HFFc6 (cell line): ENCODE measurements at places on chromosomes 2 and 18.

- no peak overlapping the region for H3K4me3 ChIP-seq
- no peak for DNase-seq
- no peak overlapping the region for H3K27ac ChIP-seq
- H3K27me3 ChIP-seq, result peaks cover 2% of the 10 kb centered on the region; the same call in 1 of the 2 replicates
- H3K4me1 ChIP-seq, result peaks cover 31% of the 10 kb centered on the region
Observed at GRCh38 chr2:192127434-192127833, 67.3 kb downstream of the TMEFF2 start.

GRCh38 chr2:203669820-203670219 is 36.6 kb upstream of the CD28 start:
- no peak overlapping the region; the same call in 1 of the 2 replicates for H3K27ac ChIP-seq
- H3K4me1 ChIP-seq, result peaks cover 25% of the 10 kb centered on the region
- H3K4me3 ChIP-seq, result no peak overlapping the region
- DNase-seq, result peak; percentile 23
- H3K36me3 ChIP-seq, result peaks cover 6% of the 10 kb centered on the region

DNA sequence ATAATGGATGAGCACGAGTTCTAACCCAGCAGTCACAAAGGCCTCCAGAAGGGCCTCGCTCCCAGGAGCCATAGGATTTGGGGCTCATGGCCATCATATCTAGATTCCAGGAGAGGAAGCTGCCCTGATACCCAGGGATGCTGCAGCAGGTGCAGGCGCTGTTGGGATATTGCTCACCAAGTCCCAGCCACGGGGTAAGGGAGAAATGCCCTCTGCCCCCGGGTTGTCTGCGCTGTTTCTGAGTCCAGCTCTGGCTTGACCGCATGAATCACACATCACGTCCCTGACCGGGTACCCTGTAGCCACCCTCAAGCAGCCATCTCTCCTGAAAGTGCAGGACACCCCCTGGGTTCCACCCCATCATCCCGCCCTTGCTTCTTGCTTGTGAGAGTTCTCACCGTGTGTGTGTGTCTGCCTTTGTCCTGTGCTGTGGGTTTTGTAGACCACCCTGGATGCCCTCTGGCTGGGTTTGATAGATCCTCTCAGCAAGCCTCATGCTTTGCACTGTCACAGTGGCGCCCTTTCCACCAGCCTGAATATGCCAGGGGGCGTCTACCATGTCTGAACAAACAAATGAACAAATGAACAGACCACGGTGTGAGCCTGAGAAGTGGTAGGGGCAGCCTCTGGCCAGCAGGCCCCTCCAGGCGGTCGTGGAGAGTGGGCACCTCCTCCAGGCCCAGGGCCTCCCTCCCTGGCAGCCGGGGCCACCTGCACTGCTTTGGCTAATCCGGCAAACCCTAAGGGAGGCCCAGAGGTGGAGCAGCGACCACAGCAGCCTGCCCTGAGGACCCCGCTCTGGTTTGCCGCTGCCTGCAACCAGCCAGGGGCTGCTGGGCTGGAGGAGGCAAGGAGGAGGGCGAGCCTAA is 32.1 kb downstream of the ADRA2B start:
- peaks cover 25% of the 10 kb centered on the region for H3K27me3 ChIP-seq
- no peak for DNase-seq
- H3K36me3 ChIP-seq, result no peaks in the 10 kb centered on the region
- H3K27ac ChIP-seq, result no peak overlapping the region
- H3K4me1 ChIP-seq, result peaks cover 6% of the 10 kb centered on the region; the same call in 1 of the 2 replicates
- H3K4me3 ChIP-seq, result no peak overlapping the region

DNA sequence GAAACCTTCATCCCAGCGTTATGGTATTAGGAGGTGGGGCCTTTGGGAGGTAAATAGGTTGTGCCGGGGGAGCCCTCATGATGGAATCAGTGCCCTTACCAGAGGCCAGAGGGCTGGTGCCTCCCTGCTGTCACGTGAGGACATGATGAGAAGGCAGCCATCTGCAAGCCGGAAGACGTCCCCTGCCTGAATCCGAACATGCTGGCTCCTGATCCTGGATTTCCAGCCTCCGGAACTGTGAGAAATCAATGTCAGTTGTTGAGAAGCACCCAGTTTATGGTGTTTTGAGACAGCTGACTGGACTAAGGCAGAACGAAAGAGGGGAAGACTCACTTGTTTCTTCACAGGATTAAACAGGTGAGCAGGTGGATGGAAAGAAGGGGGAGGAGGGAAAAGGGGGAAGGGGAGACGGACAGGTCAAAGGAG is 13.0 kb upstream of the KLF11 start:
- no peak overlapping the region for H3K4me3 ChIP-seq
- no peak for DNase-seq
- H3K27ac ChIP-seq, result no peak overlapping the region

GRCh38 chr2:181457741-181458425 is 697 bp downstream of the ITGA4 start:
- H3K36me3 ChIP-seq, result no peaks in the 10 kb centered on the region
- peak overlapping the region; percentile 90 for H3K4me3 ChIP-seq
- H3K27ac ChIP-seq, result peak overlapping the region; percentile 82
- DNase-seq, result peak; percentile 34
- H3K4me1 ChIP-seq, result peaks cover 49% of the 10 kb centered on the region

- DNase-seq, result no peak
- peaks cover 31% of the 10 kb centered on the region for H3K4me1 ChIP-seq
- H3K27ac ChIP-seq, result no peak overlapping the region
- no peaks in the 10 kb centered on the region for H3K27me3 ChIP-seq
- H3K4me3 ChIP-seq, result no peak overlapping the region
- 0 out of 2 replicates have a peak, but pooled peaks cover 6% of the 10 kb centered on the region for H3K36me3 ChIP-seq
Observed at GRCh38 chr2:226702376-226702775, 97.2 kb downstream of the IRS1 start.

DNA sequence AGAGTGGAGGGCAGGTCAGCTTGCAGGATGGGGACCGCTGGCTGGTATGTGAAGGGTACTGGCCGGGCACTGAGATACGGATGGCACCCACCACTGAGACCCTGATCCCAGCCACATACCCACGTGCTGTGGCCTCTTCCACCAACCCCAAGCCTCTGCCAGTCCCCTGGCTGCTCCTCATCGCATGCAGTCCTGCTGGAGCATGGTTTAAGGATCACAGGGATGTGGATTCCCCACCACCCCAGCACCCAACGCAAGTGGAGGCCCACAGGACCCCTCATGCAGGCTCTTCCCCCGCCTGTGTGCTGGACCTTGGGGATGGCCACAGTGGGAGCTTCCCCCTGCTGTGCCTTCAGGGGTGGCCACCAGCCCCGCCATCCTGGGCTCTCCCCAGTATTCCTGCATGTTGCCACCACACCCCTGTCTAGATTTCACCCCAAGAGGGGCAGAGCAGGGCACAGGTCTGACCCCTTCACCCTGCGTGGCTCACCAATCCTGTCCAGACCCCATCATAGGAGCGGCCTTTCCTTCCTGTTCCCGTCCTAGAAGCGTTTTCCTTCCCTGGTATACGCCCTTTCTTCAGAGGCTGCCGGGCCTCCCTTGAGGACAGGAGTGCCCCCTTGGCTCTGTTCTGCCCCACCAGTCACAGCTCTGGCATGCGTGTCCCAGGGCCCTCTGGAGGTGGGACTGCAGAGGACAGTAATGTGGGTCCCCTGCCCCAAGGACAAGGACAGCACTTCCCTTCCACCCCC is 18.3 kb downstream of the MLPH start:
- H3K4me1 ChIP-seq, result peaks cover 75% of the 10 kb centered on the region
- H3K27ac ChIP-seq, result peak overlapping the region; percentile 67
- no peak for DNase-seq

DNA sequence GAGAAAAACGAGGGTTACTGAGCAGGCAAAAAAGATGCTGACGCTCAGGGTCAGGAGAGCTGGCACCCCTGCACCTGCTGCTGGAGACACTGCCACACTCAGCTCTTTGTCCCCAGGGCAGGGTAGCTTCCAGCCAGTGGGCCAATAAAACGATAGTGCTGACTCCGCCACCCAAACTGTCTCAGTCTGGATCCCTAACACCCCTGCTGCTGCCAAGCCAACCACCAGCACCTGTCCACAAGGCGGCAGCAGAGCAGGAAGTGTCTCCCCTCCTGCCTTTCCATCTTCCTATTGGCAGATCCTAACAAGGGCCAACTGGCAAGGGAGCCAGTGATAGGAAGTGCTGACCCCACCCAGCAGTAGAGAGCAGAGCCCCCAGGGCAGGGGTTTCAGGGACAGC is 531.5 kb upstream of the SALL3 start:
- H3K36me3 ChIP-seq, result peaks cover 5% of the 10 kb centered on the region; the same call in 1 of the 2 replicates
- H3K27me3 ChIP-seq, result no peaks in the 10 kb centered on the region
- no peak overlapping the region for H3K27ac ChIP-seq
- no peak overlapping the region for H3K4me3 ChIP-seq

DNA sequence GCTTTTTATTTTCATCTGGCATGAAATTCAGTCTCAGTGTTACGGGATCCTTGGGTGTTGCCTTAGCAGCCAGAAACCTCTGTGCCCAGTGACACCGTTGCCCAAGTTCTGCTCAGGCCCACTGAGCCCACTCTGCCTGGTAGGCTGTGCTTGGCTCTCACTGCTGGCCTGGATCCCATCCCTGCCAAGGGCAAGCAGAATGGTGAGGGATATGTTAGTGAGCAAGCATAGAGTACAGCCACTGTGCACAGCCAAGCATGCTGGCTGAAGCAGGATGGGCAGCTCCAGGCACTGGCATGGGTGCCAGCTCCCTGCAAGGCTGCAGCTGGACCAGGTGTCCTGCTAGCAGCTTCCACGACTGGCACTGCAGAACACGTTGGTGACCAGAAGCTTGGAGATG is 194.7 kb upstream of the TFPI start:
- H3K4me1 ChIP-seq, result 0 out of 2 replicates have a peak, but pooled peaks cover 6% of the 10 kb centered on the region
- DNase-seq, result no peak
- H3K27me3 ChIP-seq, result no peaks in the 10 kb centered on the region

DNA sequence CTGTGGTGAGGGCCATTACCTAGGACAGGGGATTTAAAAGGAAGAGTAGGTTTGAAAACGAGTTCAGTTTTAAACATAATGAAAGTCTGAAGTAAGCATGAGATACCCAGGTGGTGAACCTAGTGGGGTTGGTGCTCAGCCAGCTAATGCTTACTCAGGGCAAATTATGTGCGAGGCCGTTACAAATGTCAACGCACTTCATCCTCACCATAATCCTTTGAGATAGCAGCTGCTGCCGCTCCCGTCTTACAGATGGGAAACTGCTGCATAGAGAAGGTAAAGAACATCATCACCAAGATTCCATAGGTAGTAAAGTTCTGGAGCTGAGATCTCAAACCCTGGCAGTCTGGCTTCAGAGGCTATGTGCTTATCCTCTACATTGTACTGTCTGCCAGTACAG is 209.0 kb downstream of the DYM start:
- no peak overlapping the region for H3K27ac ChIP-seq
- DNase-seq, result no peak
- peaks cover 40% of the 10 kb centered on the region for H3K4me1 ChIP-seq
- H3K36me3 ChIP-seq, result peaks cover 14% of the 10 kb centered on the region
- H3K27me3 ChIP-seq, result no peaks in the 10 kb centered on the region; the same call in 1 of the 2 replicates

GRCh38 chr2:189628817-189629530 is 32.3 kb upstream of the ASNSD1 start:
- peaks cover 9% of the 10 kb centered on the region for H3K27me3 ChIP-seq

- peak; percentile 39 for DNase-seq
- peaks cover 82% of the 10 kb centered on the region for H3K4me1 ChIP-seq
- peak overlapping the region; percentile 79 for H3K27ac ChIP-seq
- peaks cover 5% of the 10 kb centered on the region; the same call in 1 of the 2 replicates for H3K36me3 ChIP-seq
- H3K4me3 ChIP-seq, result peak overlapping the region; percentile 87
Observed at GRCh38 chr18:58669731-58670378, 1.4 kb upstream of the MALT1 start.

DNA sequence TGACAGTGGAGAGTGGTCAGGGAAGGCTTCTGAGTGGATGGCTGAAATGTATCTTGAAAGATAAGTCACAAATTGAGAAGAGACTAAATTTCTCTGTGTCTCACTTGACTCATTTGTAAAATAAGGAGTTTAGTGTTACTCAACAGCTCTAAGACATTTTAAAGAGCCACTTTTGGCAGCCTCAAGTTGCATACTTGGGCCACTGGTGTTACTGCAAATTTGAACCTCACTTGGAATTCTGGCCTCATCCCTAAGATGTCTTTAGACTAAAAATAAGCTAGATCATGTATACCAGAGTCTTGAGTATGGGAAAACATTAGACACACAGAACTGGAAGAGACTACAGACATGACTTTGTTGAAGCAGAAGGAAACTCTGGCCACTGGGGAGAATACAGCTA is 4.5 kb upstream of the MTLN start:
- H3K27ac ChIP-seq, result no peak overlapping the region
- no peak overlapping the region for H3K4me3 ChIP-seq
- H3K4me1 ChIP-seq, result peaks cover 18% of the 10 kb centered on the region
- no peak for DNase-seq
- H3K36me3 ChIP-seq, result peaks cover under 1% of the 10 kb centered on the region; the same call in 1 of the 2 replicates

- H3K27ac ChIP-seq, result no peak overlapping the region
- H3K4me3 ChIP-seq, result no peak overlapping the region
- DNase-seq, result peak; percentile 46
- no peaks in the 10 kb centered on the region; the same call in 1 of the 2 replicates for H3K4me1 ChIP-seq
- no peaks in the 10 kb centered on the region; the same call in none of the 2 replicates for H3K27me3 ChIP-seq
Observed at GRCh38 chr2:19312949-19313348, 45.5 kb downstream of the OSR1 start.

DNA sequence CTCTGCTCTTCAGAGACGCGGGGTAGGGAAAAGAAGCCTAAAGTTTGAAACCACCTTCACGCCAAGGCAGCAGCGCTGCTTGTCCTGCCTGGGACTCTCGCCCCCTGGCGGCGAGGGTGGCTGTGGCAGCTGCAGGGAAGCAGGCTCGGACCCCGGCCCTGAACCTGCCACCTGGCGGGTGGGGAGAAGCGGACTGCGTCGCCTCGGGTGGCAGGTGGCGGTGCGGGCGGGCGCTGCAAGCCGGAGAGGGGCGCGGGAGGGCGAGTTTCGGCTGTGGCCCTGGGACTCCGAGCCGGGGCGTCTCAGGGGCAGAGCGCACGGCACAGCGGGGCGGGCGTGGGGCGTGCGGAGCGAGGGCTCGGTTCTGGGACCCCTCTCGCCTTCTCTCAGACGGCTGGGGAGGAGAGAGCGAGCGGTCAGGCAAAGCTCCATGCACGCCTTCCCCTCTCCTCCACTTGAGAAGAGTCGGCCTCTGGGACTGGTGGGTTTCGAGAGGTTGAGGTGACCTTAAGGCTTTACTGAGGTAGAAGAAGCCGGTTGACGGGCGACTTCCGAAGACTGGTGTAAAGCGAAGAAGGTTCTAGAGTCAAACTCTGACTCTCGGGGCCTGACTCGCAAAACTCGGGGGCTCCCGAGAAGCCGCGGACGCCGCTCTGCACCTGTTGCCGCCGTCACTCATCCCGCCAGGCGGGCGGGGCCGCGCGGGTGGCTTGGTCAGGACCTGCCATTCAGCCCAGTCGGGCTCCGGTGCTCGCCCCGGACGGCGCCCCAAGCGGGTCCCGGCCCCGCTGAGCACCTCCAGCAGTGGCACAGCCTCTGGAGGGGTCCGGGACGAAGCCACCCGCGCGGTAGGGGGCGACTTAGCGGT is 1.1 kb upstream of the BOLL start:
- no peaks in the 10 kb centered on the region for H3K4me1 ChIP-seq
- no peaks in the 10 kb centered on the region for H3K36me3 ChIP-seq
- no peaks in the 10 kb centered on the region for H3K27me3 ChIP-seq
